ENCODE measurements at places on chromosomes 12 and 14.

DNA sequence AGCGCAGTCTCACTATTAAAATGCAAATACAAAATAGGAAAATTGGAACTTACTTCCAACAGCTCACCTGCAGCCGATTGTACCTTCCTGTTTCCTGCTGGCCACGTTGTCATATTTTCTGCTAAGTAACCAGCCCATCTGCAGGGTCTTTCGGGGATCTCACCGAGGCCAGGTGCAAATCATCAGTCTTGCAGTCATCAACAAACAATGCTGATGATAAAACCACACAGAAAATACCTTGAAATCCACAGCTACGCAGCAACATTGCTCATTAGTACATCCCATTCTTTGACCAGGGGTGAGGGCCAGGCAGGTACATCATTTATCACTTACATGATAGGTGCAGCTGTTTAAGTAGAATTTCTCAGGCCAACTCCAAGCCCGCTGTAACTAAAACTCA, 406.9 kb downstream of the TMEM121 start:
- no peak for DNase-seq

DNA sequence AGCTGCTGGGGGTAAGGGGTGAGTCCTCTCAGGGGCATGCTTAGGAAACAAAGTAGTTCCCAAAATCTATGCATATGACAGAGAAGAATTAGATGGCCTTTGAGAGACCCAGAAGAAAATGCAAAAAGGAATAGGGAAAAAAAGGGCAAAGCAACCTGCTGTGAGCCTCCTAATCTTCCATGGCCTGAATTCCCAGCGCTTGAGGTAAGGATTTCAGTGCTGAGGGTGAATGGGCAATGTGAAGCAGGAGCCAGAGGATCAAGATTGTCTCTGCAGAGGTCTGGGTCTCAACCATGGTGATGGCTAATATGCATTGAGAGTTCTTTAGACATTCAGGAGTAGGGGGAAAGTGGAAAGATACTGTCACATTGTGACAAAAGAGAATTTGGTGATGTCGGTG, 31.5 kb downstream of the GPR65 start:
- DNase-seq = no peak

DNA sequence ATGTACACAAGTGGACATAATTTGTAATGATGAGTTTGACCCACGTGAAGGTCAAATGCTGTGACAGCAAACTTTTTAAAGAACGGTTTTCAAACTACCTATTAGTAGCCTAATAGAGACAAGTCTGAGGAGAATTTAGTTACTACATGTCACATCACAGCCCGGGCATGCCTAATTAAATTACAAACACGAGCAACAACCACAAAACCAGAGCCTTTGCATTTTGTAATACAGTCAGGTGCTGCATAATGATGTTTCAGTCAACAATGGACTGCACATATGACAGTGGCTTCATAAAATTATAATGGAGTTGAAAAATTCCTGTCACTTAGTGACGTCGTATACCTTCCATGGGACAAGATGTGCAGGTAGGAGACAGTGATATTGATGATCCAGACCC, 274.5 kb downstream of the DACT1 start:
- DNase-seq = no peak

- no peak for DNase-seq
These were observed 5.7 kb downstream of the ETFRF1 start for GRCh38 chr12:25200703-25201102.

- no peak for DNase-seq
These were observed 58.7 kb downstream of the TUNAR start for GRCh38 chr14:95935228-95935822.

DNA sequence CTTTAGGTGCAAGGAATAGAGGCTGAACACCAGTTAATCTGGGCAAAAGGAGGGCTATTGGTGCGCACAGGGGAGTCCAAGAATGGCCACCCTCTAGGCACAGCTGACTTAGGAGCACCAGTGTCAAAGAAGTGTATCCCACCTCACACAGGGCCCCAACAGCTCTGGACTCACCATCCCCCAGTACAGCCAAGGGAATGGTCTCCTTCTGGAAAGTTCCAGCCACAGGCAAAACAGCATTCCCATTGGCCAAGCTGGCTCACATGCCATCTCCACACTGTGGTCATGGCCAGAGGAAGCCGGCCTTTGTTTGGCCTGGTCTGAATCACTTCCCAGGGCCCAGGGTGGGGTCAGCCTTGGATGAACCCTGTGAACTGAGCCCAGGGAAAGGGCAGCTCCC, 120.1 kb downstream of the DICER1 start:
- DNase-seq = no peak

GRCh38 chr14:67529947-67530935, 2.8 kb upstream of the PLEKHH1 start:
- no peak for DNase-seq

GRCh38 chr12:75825686-75826085, 205.9 kb downstream of the PHLDA1 start:
- DNase-seq = no peak

- DNase-seq = no peak
These were observed 269.4 kb upstream of the CCDC196 start for GRCh38 chr14:66216763-66217162.

GRCh38 chr14:87334997-87335685, 657.8 kb downstream of the GALC start:
- DNase-seq = no peak

DNA sequence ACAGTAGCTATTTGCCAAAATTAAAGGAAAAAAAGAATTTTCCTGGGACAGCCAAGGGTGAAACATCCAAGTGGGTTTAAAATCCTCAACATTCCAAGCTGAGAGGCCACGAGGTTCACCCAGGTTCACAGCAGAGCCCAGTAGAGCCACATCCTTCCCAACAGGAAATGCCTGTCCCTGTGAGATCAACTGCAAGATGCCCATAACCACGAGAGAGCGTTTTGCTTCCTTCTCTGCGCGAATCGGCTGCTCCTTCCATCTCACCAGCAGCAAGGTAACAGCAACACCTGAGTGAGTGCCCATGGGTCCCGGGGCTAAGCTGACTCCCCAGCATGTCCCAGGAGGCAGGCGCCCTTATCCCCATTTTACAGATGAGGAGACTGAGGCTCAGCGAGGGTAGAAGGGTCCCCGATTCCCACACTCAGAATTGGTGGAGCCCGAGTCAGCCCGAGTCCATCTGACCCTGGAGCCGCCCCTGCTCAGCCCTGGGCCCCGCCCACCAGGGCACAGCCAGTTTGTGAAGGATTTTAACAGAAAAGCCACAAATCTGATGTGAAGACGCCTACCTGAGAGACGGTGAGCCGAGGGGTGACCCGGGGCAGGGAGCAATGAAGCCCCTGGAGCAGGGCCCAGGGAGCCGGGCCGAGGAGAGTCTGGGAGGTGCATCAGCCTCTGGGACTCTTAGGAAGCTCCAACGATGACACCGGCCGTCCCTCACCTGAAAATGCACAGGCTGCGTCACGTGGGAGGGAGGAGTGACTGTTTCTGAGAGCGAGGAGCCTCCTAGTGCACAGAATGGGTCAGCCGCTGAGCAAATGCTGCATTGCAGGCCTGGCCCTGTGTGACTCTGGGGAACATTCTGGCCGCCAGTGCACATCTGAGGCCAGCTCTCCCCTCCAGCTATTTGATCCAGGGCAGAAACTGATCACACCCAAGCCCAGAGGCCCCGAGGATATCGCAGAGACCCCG, 236.9 kb upstream of the SFSWAP start:
- DNase-seq = no peak

GRCh38 chr14:71751264-71751663, 181.0 kb upstream of the RGS6 start:
- no peak for DNase-seq

- no peak for DNase-seq
These were observed 13.7 kb downstream of the OXA1L start for GRCh38 chr14:22780105-22780679.

Data from NCI-H187 (cell line).